Body of pancreas (tissue), 4 donors: ENCODE measurements at places on chromosomes 2 and 18.
A peak's percentile ranks its signal among the peaks of the same experiment; 100 is the strongest.

- DNase-seq, result no peak
Measured at GRCh38 chr18:79760881-79761280, 36.9 kb upstream of the KCNG2 start.

DNA sequence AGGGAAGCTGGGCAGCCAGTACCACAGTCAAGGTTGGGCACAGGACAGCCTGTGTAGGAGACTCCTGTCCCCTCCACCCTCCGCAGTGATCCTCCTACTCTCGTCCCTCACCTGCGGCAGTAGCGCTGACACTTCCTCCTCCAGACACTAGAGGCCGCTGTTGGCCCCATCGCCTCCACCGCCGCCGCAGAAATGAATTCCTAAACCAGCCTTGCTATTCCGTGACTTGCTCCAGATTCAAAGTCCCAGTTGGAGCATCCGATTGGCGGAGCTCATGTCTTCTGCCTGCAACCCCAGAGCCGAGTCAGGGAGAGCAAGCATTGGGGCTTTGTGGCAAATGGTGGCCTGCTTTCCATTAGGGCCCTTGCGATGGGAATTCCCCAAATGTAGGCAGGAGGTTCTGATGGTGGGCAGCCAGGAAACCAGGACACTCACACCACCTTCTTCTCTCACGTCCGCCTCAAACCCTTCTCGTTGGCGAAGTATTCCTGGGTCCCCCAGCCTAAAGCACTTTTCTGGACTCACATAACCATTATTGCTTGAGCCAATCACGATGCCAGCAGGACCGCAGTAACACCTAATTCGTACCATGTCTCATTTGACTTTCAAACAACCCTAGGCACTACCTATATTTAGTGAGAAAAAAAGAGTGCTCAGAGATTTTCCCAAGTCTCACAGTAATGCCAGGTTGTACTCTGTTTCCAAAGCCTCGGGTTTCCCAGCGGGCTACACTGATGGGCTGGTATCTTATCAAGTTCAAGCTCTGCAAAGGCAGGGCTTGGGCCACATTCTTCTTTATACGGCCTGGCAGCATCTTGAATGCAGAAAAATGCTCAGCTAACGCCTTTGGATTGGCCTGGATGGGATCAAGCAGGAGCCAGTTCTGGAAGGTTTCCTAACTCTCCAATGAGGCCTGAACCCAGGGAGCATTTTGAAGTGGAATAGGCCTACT lies 1.2 kb upstream of the DNAJB2 start:
- DNase-seq, result peak; percentile 85

- DNase-seq, result no peak
Measured at GRCh38 chr18:46559296-46559695, 97.7 kb downstream of the LOXHD1 start.

- DNase-seq, result peak; percentile 3
Measured at GRCh38 chr2:239015901-239016675, 168.2 kb downstream of the TWIST2 start.

GRCh38 chr18:31248783-31249521 lies 69.0 kb upstream of the DSG1 start:
- no peak for DNase-seq

DNA sequence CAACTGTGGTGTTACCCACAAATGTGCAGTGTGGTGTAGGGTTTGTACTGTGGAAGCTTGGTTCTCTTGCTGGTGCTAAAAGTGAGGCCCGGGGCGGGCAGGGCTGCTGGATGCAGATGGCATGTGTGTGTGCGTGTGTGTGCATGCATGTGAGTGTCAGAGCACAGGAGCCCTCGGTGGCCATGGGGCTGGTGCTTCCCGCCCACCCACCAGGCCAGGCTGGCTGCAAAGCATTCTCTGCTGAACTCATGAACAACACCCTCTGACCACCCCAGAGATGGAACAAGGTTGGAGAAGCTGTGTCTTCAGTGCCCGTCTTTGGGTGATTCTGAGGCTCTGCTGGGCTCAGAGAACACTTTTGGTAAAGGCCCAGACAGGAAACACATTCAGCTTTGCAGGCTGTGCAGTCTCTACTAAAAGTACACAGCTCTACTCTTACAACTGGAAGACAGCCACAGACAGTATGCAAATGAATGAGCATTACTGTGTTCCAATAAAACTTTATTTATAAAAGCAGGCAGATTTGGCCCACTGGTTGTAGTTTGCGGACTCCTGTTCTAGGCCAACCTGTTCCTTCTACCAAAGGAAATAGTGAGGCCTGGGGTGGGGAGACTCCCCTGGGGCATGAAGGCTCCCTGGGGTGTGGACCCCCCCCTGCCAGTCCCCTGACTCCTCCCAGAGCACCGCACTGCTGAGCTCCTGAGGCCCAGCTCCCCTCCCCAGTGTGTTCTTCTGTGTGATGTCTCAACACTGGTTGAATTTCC lies 225.3 kb upstream of the HDAC4 start:
- DNase-seq, result no peak

GRCh38 chr2:151756820-151757219 lies 22.5 kb upstream of the NEB start:
- DNase-seq, result no peak

GRCh38 chr18:45006934-45007333 lies 326.2 kb downstream of the SETBP1 start:
- no peak for DNase-seq

DNA sequence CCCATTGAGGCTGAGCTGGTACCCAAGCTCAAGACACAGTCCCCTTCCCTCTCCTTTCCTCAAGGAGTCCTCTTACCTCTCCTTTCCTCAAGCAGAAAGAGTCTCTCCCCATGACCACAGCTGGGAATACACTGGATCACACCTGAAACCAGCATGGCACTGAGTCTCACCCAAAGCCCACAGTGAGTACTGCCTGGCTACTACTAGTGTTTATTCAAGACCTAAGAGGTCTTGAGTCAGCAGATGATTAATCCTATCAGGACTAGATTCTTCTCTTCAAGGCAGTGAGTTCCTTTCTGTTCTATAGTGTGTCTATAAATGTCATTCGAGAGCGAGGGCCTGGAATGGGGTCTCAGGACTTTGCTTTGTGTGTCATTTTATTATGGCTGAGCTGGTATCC lies 111.4 kb downstream of the METTL4 start:
- DNase-seq, result no peak

GRCh38 chr2:215775106-215775505 lies 238.2 kb downstream of the MREG start:
- DNase-seq, result no peak

GRCh38 chr18:33540392-33540791 lies 37.6 kb upstream of the ASXL3 start:
- DNase-seq, result no peak

DNA sequence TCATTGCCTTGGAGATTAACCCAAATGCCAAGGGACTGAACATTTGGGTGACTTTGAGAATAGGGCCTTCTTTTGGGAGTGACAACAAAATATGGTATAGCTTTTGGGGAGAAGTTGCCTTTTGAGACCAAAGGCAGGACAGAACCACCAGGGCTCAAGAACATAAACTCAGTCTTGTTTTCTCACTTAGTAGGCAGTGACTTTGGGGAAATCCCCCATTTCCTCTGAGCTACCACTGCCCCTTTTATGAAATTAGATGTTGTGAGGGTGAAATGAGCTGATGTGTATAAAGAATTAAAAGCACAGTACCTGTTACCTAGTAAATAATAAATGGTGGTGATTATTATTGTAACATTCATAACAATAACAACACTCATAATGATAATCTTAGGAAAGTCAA lies 36.5 kb downstream of the GPD2 start:
- no peak for DNase-seq

GRCh38 chr2:231640641-231641111 lies 48.0 kb downstream of the TEX44 start:
- DNase-seq, result no peak

DNA sequence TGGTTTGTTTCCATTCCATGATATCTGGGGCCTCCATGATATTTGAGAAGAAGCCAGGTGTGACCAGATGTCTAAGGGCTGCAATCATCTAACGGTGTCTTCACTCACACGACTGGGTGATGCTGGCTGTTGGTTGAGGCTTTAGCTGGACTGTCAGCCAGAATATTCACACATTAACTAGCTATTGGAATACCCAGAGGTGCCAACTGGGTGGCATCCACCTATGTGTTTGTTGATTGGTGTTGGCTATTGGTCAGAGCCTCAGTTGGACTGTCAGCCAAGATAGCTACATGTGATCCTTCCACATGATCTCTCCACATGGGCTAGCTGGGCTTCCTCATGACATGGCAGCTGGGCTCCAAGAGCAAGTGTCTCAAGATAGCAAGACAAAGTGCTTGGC lies 117.4 kb downstream of the CDCA7 start:
- DNase-seq, result no peak

DNA sequence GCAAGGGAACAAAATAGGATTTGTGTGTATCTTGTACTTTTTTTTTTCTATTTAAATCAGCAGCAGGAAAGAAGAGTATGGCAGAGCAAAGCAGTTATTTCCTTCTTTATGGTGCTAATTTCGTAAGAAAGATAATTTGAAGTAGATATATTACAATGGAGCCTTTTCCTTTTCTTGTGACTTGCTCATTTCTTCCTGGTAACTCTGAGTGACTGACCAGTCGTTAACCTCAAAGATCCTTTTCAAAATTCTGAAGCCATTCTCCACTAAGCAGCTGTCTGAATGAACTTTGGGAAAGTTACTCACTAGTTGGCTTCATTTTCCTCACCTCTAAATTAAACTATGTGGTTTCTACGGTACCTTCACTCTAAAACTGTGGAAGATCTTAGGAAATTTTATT lies 24.6 kb downstream of the AFTPH start:
- DNase-seq, result no peak

DNA sequence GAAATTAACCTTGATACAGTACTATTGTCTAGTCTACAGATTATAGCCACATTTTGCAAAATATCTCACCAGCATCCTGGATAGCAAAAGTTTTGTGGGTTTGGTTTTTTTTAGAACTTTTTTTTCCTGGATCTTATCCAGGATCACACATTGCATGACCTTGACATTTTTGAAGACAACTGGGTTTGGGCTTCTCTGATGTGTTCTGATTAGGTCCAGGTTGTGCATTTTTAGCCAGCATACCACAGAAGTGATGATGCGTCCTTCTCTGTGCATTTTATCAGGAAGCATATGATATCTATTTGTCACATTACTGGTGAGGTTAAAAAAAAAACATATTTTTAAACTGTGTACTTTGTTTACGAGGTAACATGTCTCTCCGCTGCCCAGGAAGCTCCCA lies 221.0 kb upstream of the OSR1 start:
- DNase-seq, result no peak

DNA sequence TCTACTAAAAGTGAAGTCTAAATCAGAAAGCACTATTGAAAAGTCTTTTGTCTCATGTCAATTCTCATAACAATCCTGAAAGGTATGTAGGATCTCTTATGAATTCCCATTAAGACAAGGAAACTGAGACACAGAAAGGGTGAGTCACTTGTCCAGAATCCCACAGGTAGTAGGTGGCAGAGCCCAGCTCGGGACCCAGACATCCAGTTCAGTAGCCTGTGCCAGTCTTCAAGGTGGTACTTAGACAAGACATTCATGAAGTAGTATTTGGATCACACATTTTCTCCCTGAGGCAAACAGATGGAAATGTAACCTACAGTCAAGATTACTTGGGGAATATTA lies 14.8 kb upstream of the PARD3B start:
- no peak for DNase-seq

- no peak for DNase-seq
Measured at GRCh38 chr2:127379712-127380355, 7.9 kb downstream of the MAP3K2 start.

DNA sequence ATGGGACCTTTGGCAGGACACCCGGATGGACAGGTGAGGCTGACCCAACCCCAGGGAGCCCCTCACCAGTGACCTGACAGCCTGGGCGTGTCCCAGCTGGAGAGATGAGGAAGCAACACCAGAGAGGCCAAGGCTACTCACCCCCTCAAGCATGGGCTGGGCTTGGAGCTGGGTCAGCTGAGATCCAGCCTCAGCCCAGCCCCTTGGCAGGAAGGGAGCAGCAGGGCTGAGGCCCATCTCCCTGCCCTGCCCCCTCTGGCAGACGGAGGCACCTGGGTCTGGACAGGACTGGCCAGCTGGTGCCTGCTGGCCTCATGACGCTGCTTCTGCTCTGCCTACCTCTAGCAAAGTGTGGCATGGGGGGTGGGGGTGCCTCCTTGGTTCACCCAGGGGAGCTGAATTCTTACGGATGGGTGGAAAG lies 37.8 kb downstream of the HS6ST1 start:
- DNase-seq, result no peak

- no peak for DNase-seq
Measured at GRCh38 chr2:203550266-203550665, 15.2 kb upstream of the RAPH1 start.

GRCh38 chr2:96771796-96772618 lies 11.3 kb downstream of the CNNM4 start:
- DNase-seq, result peak; percentile 62

GRCh38 chr18:50579061-50579774 lies 19.3 kb downstream of the MAPK4 start:
- DNase-seq, result no peak

DNA sequence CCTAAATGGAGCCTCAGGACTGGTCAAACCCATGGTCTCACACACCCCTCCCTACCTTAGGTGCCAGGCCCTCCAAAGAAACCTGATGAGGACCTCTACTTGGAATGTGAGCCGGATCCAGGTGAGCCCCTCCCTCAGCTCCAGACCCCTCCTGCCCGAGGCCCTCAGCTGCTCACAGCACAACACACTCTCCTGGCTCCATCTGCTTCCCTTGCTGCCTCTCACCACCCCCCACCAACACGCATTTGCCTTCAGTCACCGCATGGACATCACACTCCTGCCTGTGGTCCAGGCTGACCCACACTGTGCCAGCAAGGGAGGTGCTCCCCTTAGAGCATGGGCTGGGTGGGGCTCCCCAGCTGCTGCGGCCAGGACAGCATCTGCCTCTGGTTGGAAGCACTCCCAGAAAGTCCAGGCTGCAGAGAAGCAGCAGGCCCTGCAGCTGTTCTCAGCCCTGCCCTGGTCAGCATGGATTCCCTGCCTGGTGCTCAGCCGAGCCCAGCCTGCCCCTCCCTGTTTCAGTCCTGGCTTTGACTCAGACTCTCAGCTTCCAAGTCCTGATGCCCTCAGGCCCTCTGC lies 15.1 kb downstream of the SH2D6 start:
- DNase-seq, result peak; percentile 82

GRCh38 chr2:168432565-168433186 lies 23.4 kb upstream of the CERS6 start:
- no peak for DNase-seq

GRCh38 chr2:32832821-32833220 lies 113.9 kb upstream of the LTBP1 start:
- no peak for DNase-seq

DNA sequence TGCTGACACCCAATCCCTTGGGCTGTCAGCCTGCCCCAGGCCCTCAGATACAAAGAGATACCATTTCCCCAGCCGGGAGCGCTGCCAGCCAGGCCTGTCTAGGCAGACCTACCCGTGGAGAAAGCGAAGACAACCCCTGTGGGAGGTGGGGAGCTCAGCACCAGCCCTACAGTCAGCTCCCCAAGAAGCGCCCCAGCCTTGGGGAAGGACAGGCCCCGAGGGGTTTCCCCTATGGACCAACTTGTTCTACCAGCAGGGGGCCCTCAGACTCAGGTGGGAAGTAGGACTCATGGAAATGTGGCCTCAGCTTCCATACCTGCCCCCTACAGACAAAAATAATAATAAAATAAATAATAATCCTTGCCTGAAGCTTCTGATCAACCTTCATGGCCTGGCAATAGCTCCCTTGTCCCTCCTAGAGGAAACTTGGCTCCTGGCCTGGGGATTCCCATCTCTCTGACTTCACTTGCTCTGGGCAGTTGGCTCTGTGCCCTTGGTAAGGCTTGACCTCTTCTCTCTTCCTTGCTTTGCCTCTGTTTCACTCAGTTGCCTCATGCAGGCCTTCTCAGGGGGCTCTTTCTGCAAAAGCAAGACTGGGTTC lies 7.0 kb downstream of the SLC35F6 start:
- DNase-seq, result peak; percentile 90

- peak; percentile 18 for DNase-seq
Measured at GRCh38 chr2:226795281-226796011, 4.2 kb downstream of the IRS1 start.
